Iris pigment epithelial cell (primary cell): ENCODE measurements at places on chromosomes 13 and 19.

DNA sequence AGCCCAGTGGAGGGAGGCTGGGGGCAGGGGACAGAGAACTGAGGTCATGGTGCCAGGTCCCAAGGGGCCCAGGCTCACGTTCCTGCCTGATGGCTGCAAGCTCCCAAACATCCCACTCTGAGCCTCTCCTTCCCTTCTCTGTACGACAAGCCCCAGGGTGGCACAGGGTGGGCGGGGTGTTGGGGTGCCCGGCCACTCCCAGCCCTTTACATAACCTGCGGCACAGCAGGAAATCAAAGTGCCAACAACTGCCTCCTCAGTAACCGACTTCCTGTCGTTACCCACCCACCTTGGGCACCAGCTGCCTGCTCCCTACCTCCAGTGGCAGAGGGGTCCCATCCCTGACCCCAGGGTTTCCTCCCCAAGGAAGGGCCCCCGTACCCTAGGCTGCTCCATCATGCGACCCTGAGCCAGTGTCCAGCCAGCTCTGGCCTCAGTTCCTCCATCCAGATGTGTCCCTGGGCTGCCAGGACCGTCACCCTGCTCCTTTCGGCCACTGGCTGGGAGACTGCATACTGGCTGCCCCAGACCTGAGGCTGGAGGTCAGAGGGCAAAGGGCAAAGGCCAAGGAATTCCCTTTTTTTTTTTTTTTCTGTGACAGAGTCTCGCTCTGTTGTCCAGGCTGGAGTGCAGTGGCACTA, 27.7 kb upstream of the NFIC start:
- no peak for DNase-seq

DNA sequence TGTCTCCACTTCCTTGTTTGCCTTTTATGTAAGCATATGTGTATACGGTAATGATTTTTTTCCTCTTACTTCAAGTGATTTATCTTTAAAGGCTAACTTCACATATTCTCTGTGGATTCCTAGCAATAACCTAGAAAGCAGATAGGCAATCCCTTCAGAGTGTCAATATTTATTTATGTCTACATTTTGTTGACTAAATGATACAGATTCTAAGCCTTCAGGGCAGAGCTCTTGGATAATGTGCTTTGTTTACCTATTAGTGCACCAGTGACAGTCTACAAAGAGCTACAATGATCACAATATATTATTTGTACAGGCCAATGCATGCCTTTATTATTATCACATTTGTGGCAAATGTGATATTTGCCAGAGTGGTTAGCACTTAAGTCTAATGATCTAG, 406.2 kb downstream of the EFNB2 start:
- DNase-seq: no peak

DNA sequence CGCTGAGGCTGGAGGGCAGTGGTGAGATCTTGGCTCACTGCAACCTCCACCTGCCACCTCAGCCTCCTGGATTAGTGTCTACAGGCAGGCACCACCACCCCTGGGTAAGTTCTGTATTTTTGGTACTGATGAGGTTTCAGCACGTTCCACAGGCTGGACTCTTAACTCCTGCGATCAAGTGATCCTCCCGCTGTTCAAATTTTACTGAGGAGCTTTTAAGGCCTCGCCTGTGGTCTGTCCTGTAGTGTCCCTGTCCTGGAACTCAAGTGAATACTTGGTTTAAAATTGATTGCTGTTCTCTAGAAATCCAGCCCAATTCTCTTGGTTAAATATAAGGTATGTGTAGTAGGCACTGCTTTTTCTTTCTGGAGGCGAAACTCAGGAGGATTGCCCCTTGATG, 65.2 kb downstream of the DPRX start:
- peak; percentile 8 for DNase-seq

DNA sequence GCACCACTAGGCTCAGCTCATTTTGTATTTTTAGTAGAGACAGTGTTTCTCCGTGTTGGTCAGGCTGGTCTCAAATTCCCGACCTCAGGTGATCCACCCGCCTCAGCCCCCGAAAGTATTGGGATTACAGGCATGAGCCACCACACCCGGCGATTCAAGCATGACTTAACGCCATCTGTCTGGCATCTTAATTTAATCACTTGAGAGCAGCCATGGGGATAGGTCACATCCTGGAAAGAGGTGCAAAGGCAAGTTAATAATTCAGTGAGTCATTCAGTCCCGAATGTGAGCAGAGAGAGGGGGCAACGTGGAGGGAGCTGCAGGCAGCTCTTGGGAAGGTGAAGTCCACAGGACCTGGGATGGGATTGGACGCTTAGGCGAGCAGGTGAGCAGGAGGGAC, 31.7 kb upstream of the USP29 start:
- DNase-seq: no peak

- no peak for DNase-seq
Measured at GRCh38 chr19:45815481-45816216, 541 bp upstream of the RSPH6A start.

GRCh38 chr19:52785506-52785905, 1.1 kb downstream of the ZNF600 start:
- no peak for DNase-seq

GRCh38 chr19:47240996-47241918, 10.3 kb upstream of the BBC3 start:
- DNase-seq: peak; percentile 82

DNA sequence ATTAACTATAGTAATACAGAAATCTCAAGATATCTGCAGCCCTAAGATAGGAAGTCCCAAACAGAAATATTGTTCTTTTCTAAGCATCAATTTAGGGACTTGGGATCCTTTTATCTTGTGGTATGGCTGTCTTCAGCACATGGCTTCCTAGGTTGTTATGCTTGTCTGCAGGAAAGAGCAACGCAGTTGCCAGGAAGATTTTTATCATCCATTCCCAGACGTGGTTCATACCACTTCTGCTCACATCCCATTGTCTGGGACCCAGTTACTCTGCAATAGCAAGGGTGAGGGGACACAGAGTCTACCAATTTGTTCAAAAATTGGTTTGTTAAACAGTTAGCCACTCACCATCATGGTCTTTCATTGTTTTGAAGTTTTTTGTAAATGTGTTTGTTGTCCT, 85.6 kb upstream of the RXFP2 start:
- DNase-seq: no peak

GRCh38 chr19:41083516-41083915, 4.7 kb upstream of the CYP2A13 start:
- no peak for DNase-seq

- DNase-seq: no peak
Measured at GRCh38 chr19:31616031-31616430, 266.8 kb upstream of the TSHZ3 start.

GRCh38 chr13:102830646-102831045, 15.2 kb upstream of the ERCC5 start:
- peak; percentile 16 for DNase-seq

- peak; percentile 29 for DNase-seq
Measured at GRCh38 chr13:21071015-21071414, 9.6 kb upstream of the LATS2 start.

GRCh38 chr13:46012404-46012803, 40.1 kb downstream of the ZC3H13 start:
- no peak for DNase-seq

GRCh38 chr13:92900446-92900845, 326.2 kb upstream of the GPC6 start:
- DNase-seq: no peak

DNA sequence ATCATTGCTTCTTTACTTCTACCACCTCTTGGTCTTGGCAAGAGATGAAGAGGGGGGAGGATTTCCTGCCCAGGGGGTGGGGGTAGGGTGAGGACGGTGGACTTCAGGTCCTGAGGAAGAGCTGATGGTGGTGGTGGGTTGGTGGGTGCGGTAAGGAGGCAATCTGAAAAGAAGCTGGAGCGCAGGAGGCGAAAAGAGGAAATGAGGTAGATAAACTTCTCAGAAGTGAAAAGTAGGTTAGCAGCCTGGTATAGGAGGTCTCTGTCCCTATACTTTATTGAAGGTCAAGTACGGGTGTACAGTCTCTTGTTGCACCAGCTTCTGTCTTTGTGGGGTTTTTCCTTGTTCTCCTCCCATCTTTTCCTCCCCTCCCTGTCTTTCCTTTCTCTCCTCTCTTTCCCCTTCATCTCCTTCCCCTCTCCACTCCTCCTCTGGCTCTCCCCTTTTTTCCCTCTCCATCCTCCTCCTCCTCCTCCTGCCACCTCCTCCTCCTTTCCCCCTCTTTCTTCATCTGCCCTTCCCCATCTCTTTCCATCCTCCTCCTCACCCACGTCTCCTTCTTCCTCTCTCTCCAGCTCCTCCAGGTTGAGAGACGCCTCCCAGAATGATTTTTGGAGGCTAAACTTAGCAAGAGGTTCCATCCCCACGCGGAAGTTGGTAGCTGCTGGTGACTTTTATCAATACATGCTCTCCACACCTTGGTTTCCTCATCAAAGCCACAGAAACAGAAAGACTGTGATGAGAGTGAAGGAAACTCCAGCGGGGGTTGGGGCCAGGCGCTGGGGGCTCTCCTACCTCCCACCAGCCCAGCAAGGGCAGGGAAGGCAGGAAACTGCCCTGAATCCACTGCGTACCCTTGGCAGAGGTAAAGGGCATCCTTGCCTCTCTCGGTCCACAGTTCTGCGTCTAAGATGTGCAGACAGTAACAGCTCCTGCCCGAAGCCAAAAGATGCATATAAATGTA, 15.3 kb downstream of the TNFSF14 start:
- DNase-seq: no peak

DNA sequence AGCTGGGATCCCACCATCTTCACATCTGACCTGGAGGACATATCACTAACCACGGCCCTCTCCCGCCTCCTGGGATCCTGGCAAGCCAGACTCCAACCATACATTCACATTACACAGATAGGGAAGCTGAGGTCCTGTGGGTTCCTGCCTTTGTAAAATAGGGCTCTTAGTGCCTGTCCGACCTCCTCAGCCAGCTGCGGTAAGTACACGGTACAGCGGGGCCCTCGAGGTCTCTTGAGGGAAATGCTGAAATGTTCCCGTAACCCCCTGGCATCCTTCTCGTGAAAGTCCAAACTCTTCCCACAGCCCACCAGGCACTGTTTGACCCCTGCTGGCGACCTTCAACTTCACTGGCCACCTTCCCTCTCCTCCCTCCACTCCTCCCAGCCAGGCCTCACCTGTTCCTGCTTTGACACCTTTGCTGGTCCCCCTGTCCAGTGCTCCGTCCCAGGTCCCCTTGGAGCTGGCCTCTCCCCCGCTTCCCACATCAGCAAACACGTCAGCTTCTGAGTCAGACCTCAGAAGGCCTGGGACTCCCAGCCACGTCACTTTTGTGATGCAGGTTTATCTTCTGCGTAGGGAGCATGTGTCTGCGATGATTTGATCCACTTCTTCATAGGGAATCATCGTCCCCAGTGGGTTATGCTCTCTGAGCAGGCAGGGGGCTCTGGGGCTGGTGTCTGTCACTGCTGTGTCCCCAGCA, 8.8 kb upstream of the GNG7 start:
- peak; percentile 86 for DNase-seq

DNA sequence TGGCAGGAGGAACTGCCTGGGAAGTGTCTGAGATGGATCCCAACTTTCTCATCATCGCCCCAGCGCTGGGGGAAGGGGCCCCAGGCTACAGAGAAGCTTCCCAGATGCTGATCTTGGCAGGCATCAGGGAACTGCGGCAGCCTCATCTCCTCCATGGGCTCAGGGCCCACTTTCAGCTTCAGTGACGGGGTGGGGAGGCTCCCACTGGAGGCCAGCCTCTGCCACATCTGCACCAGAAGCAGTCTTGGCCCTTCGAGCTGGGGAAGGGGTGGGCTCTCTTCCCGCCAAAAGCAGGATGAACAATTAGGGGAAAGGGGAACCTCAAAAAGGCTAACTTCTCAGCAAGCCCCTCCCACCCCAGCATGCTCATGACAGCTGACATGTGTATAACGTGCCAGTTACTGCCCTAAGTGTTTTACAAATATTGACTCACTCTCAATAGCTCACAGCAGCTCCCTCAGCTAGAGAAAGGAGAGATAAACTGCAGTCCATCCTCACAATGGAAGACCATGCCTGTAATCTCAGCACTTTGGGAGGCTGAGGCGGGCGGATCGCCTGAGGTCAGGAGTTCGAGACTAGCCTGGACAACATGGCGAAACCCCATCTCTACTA, 7.1 kb upstream of the S1PR2 start:
- peak; percentile 23 for DNase-seq

DNA sequence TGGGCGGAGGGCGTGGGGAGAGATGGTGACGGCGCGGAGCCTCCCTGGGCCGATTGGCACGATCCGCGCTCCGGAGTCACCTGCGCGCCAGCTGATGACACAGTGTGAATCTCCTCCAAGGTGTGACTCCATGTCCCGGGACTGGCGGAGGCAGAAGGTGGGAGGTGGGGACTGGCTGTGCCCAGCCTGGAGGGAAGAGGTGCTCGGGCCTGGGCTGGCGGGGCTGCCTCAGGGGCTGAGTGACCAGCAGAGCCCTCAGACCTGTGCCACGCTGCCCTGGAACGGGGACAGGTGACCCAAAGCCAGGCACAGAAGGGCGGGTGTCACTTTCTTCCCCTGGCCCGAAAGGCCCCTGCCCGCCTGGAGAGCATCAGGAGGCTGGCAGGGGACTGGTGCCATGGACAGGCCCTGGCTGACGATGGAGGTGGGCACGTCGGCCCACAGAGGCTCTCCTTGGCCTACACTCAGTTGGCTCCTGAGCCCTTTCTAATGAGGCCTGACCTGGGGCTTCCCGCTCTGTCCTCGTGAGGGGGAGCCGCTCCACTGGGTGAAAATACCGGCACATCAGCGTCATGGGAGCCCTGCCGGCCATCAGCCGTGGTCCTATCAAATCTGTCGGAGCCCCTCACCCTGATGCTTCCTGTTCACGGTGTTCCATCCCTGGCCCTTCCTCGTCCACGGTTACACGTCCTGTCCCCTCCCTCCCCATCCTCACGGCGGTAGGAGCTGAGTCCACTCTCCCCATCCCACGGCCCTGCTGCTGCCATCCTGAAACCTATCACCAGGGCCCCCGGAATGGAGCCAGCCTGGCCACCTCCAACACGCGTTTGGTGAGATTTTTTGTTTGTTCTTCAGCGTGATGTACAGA, 75.6 kb downstream of the SPACA7 start:
- no peak for DNase-seq

- no peak for DNase-seq
Measured at GRCh38 chr19:27770095-27770494, 1442.9 kb downstream of the UQCRFS1 start.

- no peak for DNase-seq
Measured at GRCh38 chr13:100523981-100524386, 64.6 kb downstream of the GGACT start.

DNA sequence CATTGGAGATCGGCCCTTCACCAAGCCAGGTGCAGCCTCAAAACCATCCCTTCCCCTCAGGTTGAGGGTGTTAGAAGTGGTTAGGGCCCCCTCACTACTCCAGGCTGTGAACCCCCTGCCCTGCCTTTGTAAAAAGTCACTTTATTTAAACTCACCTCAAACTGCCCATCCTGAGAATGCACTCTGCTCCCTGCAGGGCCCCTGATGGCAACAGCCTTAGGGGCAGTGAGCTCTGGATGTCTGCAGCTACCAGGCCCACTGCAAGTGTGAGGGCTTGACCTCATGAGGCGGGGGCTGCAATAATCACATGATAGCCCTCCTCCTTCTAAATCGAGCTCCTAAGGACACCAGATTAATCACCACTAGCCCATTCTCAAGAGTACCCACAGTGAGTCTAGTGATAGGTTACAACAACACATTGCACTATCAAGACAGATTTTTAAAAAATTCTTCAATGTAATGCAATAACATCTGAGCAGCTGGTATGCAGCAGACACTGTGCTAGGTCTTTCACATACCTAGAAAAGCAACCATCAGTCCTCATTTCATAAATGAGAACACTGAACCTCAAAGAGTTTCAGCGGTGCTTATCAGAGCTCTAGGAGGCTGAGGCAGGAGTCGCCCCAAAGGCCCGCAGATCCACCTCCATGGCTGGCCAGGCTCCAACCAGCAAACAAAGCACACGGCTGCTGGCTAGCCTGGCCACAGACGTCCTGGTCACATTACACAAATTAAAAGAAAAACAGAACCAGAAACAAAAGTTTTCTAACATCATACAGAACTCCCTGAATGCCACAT, 26.0 kb downstream of the SLC7A1 start:
- DNase-seq: peak; percentile 34
